HTR-8/SVneo (cell line): ENCODE measurements at places on chromosomes 2 and 18.

DNA sequence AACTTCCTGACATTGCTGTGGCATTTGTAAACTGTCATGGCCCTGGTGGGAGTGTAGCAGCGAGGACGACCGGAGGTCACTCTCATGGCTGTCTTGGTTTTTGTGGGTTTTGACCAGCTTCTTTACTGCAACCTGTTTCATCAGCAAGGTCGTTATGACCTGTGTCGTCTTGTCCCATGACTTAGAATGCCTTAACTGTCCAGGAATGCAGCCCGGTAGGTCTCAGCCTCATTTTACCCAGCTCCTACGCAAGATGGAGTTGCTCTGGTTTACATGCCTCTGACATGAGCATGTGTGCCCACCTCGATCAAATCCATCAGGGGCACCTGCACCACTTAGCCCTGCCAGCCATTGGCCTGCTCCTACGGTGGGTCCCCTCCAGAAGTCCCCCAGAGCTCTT lies 32.9 kb upstream of the SLC66A3 start:
- DNase-seq = no peak

DNA sequence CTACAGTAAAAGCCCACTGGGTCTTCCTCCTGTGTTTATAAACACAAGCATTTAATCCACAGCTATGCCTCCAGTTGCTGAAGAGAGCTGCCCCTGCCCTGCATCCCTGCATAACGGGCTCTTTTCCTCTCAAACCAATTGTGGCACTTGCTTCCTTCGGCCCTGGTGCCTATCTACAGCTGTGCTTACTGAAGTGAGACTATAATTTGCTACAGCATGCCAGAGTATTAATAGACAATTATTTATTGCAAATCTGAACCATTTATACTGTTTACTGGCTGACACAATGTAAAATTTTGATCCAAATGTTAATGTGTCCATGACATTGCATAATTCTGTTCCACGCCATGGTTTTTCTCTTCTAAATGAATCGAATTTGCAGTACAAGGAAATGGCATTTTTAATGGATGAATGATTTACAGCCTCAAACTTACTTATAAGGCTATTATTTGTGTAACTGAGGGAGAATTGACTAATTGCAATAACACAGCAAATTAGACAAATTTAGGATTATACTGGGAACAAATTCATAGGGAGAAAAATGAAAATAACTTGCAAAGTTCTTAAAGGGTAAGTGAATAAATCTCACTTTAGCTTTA lies 457.0 kb upstream of the HNRNPA3 start:
- no peak for DNase-seq

DNA sequence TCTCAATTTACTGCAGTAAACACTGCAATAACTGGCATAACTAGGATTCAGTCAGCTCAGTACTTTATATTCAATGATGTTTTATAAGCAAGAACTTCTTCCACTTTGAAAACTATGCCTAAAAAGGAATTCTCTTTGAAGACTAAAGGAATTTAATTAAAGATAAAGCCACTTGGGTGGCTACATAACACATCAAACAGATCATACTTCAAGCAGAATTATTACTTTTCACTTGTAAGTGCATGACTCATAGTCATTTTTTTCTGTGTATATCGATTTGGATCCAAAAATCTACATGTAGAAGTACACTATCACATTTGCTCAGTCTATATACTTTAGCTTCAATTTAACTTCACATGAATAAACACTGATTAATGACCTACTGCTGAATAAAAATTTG lies 4.0 kb downstream of the KANSL1L start:
- DNase-seq = peak; percentile 7

DNA sequence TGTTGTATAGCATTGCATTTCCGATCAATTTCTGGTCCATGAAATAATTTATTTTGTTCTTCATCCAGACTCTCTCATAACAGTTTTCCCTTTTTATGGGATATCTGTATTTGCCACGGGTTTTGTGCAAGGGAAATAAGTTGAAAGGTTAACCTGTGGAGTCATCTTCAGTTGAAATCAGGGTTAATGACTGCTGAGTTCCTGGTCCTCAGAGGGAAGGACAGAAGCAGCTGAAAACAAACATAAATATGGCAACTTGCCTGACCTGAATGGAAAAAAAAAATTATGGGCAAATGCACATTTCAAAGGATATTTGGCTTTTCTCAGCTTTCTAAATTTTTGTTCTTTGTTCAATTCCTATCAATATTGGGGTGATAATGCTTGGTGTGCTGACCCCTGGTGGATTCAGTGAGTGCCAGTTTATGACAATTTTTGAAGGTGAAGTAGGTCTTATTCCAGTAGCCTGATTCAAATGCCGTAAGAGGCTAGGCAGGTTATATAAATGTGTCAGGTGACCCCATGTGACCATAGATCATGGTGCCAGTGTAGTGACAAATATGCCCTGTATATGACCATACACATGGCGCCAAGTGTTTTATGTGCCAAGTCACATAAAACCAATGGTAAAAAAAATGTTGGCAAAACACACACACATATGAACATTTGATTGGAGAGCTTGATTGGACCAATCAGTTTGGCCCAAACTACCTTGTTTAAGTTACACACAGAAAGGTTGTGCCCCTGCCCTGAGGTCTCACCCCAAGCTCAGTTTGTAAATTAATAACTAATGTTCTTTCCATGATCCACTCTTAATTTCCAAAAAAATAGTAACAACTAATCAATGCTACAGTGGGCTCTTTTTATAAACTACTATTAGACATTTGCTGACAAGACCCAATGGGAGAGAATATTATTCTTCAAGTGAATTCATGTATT lies 47.6 kb upstream of the FAM124B start:
- DNase-seq = peak; percentile 41

DNA sequence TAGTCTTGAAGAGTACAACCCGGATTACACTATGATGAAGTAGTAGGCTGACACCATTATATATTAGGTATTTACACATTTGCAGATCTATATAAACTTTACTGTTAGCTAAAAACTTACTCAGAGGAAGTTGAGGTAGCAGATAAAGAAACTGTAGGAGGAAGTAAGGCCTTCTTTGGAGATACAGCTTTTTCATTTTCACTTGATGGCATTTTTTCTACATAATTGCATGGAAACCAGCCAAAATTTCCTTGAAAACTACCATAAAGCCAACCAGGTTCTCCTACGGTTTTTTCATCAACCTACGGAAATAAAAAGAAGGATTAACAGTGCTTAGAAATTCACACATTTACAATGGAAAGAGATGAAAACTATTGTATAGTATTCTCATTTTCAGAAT lies 86.6 kb downstream of the FAM228A start:
- DNase-seq = no peak

GRCh38 chr2:215794829-215795546 lies 218.4 kb downstream of the MREG start:
- DNase-seq = no peak

- no peak for DNase-seq
These were observed 89.3 kb downstream of the PLEKHM3 start for GRCh38 chr2:207935991-207936370.

DNA sequence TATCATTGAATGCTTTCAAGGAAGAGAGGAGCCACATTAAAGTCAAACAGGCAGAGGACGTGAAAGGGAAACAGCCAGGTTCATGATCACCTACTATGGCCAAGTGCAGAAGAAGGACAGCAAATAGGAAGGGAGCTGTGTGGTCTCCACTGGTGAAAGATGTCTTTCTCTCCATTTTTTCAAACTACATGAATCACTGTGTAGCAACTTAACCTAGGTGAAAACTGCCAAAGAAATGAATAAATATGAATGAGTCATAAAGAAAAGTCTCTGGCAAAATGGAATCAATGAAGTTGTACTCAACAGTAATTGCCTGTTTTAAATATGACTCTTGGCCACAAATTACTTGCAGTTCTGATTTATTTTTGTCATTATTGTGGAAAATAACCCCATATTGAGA lies 452.6 kb upstream of the PKDCC start:
- no peak for DNase-seq

DNA sequence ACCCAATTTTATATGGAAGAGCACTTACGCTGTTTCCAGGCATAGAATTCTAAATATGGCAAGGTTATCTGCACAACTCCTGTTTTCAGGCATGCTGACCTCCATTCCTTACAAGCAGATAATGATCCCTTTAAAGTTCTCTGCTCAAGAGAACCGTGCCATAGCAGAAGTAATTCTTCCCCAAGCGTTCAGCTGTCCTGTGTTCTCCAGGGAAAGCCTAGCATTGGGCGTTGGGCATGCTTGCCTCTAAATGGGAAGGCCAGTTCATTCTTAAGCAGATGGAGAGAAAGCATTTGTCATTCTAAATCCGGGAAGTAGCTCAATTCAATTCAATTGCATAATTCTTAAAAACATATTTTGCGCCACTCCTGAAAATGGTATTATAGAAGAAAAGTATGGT lies 55.7 kb upstream of the EML4 start:
- DNase-seq = no peak

DNA sequence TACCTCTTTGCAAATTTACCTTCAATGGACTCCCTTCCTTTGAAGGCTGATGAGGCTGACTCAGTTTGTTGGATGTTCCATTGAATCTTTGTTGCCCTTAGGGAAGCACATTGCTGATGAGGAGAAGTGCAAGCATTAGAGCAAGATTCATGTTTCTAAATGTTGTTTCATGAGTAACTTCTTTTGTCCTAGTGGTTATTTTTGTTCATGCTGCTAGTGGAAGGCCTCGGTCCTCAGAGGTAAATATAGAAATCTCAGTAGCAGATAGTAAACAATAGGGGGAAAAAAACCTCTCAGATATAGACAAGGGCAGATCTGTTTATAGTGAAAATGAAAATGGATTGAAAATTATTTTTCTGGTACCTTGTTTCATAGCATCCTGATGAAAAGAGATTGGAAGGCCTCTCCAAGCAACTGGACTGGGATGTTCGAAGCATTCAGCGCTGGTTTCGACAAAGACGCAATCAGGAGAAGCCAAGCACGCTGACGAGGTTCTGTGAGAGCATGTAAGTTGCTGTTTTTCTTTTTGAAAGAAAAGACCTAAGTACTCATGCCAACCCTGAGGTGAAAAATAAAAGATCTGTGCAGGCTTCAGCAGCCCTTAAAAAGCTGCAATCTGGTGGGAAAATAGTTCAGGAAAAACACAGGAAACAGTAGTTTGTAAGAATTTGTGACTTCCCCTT lies 104.9 kb downstream of the CERS6 start:
- no peak for DNase-seq

DNA sequence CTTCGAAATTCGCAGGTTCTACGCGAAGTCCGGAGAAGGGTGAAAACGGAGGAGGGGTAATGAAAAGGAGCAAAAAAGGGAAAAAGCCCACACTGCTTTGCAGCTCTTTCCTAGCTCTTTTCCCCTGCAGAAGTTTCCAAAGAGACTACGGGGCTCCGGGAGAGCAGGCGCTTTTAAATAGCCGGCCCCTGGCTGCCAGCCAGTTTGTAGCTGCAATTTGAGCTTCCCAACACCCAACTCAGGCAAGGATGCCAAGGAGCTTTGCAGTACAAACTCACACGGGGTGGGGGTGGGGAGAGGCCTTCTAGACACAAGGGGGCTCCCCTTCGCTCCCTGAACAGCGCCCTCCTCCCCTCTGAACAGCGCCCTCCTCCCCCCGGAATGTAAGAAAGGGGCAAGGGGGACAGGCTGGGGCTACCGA lies at the start of gene IGFBP5:
Gene IGFBP5 (minus strand): TSS at position 149 of the 421 bp plus-strand sequence. CDS start 774 bp downstream, outside the sequence.
- DNase-seq = peak; percentile 54

GRCh38 chr2:158741625-158742024 lies 53.5 kb upstream of the DAPL1 start:
- DNase-seq = no peak

DNA sequence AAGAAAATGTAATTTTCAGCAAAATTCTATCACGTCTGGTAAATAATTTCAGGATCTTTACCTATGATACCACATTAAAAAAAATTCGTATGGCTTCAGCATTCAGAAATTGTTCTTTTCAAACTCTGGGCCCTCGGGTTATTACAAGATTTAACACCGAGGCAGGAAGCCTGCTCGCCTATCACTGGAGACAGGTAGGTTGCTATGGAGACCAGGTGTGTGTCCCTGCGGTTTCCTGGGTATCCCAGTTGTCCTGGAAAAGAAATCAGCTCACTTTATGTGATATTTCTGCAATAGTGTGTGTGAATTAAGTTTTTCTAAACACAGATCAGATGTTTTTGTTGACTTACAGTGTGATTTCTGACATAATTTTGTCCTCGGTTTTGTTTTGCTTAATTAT lies 14.2 kb downstream of the HPCAL1 start:
- DNase-seq = no peak

DNA sequence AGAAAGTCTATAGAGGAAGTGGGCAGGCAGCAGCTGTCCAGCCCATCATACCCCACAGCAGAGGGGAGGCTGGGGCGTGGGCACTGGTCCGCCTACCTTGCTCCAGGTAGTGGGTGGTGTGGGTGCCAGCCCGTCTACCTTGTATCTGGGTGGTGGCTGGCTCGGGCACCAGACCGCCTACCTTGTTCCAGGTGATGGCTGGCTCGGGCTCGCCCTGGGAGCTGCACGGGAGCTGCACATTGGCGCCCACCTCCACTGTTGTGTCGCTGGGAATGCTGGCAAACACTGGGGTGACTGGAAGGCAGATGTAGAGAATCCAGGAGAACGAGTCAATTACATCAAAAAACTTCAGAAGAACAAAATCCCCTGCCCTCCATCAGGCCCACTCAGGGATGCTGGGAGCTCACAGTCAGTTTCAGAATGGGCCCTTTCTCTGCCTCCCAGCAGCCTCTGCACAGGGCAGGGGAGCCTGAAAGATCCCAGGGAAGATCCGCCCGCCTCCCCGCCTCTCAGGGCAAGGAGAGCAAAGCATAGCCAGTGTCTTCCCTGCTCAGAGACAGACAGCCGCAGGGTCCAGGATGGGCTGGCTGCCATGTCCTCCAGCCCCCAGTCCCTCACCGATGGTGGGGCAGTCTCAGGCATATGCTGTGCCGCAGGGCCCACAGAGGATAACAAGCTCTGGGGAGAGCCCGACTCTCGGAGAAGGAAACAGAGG lies 82.3 kb downstream of the PXDN start:
- no peak for DNase-seq

- DNase-seq = no peak
These were observed 132.0 kb upstream of the UBE2E3 start for GRCh38 chr2:180848393-180848792.

DNA sequence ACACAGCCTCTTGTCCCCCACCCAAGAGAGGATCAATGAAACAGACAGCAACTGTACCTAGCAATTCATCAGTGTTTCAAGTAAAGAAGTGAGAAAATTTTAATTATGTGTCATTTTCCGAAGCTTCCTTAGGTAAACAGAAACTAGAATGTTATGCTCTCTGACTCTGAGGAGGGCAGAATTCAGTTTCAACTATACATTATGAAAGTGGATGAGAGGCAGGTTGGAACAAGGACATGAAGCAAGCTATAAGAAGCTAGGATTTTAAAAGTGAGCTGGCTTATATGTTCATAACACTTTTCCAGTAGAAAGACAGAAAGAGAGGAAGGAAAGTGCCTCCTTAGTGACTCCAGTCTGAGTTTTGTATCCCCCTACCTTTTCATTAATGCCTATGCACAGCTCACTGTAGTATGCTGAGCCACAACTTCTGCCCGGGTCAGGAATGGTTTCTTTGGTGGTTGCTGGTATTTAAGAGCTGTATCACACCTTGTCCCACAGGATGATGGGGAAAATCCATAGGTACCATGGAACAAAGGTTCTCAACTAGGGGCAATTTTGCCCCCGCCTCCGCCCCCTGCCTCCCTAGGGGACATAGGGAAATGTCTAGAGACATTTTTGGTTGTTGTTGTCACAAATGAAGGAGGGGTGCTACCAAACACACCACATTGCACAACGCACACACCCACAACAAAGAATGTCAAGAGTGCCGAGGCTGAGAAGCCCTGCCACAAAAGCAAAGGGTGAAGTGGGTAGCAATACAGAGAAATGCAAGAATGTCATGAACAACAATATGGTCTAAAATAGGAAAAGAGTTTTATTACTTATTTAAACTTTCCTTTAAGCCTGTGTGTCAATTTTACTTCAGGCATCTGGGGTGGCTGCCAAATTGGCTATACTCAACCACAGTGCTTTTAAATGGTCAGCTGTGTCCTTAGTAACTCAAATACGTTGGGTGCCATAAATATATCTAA lies 161.0 kb upstream of the ZFP36L2 start:
- no peak for DNase-seq
